EL (cell line): ENCODE measurements at places on chromosomes 2 and 18.

DNA sequence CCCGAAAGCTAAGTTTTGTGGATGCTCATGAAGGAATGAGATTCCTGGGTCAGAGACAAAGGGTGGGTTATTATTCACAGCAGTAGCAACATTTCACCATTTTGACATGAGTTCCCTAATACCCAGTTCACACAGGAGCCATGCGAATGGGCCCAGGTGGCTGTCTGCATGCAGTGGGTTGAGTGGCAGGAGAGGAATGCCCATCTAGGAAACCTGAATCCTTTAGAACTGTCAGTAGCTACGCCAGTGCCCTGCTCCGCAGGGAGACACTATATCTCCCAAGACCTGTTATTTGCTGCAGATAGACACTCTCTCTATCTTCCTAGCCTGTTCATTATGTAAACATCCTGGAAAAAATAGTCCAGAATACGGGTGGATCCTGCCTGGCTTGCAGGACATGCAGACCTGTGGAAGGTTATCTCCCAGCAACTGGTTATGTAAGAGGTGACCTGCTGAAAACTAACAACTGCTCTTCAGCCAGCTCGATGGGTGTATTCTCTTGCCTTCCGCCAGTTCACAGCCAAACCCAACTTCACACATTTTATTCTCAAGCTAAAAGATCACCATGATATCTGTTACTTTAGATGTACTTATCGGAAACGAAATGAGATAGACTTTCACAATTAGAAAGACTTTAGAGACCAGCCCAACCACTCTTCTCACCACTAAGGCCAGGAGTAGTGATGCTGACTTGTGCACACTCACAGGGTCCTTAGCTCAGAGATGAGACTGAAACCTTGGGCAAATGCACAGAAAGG lies 59.1 kb downstream of the MBP start:
- no peak for DNase-seq

DNA sequence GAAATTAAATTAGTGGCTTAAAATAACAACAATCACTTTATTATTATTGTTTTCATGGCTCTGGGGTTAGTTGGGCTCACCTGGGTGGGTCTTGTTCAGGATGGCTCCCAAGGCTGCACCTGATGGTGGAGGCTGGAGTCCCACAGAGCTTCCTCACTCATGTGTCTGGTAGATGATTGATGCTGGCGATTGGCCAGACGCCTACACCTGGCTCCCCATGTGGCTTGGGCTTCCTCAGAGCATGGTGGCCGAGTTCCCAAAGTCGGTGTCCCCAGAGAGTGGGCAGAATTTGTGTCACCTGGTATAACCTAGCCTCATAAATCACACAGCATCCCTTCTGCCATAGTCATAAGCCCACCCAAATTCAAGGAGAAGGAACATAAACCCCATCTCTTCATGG lies 18.2 kb downstream of the DBI start:
- no peak for DNase-seq

DNA sequence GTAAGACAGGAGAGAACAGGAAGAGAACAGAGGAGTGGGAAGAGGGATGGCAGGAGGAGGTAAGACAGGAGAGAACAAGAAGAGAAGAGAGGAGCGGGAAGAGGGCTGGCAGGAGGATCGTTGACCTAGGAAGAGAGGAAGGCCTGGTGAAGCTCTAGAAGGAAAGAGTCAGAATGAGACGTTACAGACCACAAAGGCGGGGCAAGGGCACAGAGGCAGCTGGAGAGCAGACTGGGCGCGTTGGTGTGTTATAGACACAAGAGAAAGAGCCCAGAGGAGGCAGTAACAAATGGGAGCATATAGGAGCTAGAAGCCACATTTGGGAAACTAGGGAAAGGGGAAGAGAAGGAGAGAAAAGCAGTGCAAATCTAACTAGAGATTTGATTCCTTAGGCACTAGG lies 26.6 kb downstream of the PTRHD1 start:
- no peak for DNase-seq

GRCh38 chr2:55883357-55883756 lies 40.2 kb downstream of the EFEMP1 start:
- peak; percentile 46 for DNase-seq

GRCh38 chr18:54257015-54257414 lies 12.3 kb upstream of the POLI start:
- DNase-seq: peak; percentile 10

GRCh38 chr2:41736586-41736985 lies 311.2 kb upstream of the PKDCC start:
- DNase-seq: no peak

- DNase-seq: no peak
Observed at GRCh38 chr2:171238946-171239345, 78.3 kb upstream of the TLK1 start.

DNA sequence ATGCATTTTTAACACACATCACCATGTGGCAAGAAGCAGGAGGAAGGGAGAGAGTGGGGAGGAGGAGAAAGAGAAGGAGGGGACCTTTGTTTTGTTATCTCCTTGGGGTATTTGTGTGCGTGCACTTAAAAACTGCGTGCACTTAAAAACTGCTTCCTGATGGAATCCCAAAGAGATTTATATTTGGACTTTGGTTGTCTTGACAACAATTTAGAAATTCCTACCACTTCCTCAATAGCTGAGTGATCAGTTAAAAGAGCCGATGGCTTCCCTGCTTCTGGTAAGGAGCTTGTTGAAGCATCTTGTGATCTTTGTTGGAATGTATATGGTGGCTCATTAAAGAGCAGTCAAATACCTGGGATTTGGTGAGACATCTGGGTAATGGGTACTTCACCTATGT lies 4.5 kb downstream of the RAB31 start:
- DNase-seq: no peak

DNA sequence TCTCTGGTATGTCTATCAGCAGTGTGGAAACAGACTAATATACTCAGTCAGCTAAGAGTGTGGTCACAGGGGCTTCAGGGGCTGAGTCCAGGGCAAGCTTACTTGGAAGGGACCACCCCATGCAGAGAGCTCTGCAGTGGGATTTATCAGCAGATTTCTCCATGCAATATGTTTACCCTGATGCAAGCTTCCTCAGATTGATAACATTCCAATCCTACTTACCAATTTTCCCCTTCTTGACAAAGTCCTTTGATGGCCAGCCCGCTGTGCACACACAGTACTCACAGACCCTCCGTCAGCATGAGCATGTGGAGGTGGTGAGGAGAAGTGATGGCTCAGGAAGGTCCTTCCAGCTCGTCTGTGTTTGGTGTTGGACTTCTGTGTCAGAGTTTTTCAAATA lies 51.8 kb downstream of the SH3RF3 start:
- peak; percentile 4 for DNase-seq

DNA sequence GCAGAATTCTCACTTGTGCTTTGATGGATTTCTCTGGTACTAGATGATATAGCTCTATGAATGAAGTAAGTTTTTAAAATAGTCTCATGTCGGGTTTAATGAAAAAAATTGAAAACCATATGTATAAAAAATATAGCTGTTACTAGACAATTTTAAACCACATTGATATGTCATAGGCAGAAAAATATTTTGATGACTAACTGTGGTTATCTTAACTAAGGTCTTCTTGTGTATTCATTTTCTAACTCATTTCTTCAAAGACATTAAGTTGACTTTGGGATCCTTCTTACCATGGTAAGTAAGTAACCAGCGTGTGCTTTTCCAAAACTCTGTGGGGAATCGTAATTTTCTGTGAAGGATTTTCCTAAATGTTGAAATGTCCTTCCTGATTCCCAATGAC lies 160.9 kb upstream of the COL3A1 start:
- DNase-seq: peak; percentile 60

DNA sequence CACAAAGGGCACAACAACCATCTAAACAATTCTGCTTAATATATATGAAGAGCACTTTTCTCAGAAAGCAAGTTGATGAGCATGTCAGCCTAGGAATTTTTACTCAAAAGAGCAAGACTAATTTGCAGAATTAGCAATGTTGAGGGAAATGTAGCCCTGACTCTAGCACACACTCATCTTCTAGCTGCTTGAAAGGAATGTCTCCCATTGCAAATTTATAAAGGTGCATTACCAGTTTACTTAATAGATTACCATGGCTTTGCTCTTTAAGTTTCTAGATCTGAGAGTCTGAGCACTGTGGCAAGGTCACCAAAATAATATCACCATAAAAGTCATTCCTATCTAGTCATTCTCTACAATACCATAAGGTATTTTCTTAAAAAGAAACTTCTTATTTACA lies 40.8 kb downstream of the USP40 start:
- no peak for DNase-seq

- DNase-seq: peak; percentile 82
Observed at GRCh38 chr2:217691920-217692666, 310.7 kb downstream of the TNS1 start.

DNA sequence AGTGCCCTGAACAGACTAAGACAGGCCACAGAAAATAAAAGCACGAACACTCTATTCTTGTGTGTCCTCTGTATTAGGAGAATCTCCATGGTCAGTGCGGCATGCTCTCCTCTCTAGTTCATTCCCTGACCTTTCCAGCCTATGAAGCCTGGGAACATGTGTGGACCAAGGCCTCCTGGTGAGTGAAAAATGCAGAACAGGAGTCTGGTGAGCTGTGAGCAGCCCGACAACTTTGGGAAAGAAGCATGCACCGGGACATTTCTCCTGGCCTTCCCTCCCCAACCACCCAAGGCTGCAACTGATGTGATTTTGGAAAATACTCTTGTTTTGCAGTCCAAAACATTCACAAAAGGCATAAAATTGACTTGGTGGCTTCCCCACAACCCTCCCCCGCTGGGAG lies 878.3 kb upstream of the ID2 start:
- no peak for DNase-seq

GRCh38 chr18:43587538-43588153 lies 310.4 kb upstream of the SYT4 start:
- DNase-seq: peak; percentile 35

- no peak for DNase-seq
Observed at GRCh38 chr2:126307740-126308139, 348.2 kb upstream of the GYPC start.

GRCh38 chr2:98464772-98465310 lies 20.2 kb downstream of the INPP4A start:
- no peak for DNase-seq
